ENCODE measurements at places on chromosomes 12 and 14.

- DNase-seq: no peak
Measured at GRCh38 chr12:55675666-55676065, 32.0 kb downstream of the ITGA7 start.

- DNase-seq: peak; percentile 13
Measured at GRCh38 chr12:46303039-46303666, 34.3 kb upstream of the SLC38A1 start.

DNA sequence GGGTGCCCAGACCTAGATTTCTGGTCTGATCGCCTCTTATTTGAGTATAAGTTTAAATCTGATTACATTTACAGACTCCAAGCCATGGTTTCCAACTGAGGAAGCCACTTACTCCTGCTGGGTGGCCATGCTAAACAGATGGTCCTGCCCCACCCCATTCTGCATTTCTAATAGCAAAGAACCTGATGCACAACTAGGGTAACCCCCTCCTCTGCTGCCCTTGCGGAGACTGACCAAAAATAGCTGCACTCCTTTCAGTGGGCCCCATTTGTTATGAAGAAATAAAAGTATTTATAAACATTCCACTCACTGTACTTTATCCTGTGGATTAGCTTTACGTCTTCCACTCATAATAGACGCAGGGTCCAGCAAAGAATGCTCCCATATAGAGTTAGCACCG is 6.8 kb downstream of the GIT2 start:
- no peak for DNase-seq

- DNase-seq: no peak
Measured at GRCh38 chr12:122282061-122282460, 15.8 kb upstream of the VPS33A start.

GRCh38 chr12:132530447-132530846 is 40.5 kb downstream of the FBRSL1 start:
- DNase-seq: no peak

GRCh38 chr14:100779691-100780080 is 46.2 kb upstream of the MEG3 start:
- DNase-seq: no peak

DNA sequence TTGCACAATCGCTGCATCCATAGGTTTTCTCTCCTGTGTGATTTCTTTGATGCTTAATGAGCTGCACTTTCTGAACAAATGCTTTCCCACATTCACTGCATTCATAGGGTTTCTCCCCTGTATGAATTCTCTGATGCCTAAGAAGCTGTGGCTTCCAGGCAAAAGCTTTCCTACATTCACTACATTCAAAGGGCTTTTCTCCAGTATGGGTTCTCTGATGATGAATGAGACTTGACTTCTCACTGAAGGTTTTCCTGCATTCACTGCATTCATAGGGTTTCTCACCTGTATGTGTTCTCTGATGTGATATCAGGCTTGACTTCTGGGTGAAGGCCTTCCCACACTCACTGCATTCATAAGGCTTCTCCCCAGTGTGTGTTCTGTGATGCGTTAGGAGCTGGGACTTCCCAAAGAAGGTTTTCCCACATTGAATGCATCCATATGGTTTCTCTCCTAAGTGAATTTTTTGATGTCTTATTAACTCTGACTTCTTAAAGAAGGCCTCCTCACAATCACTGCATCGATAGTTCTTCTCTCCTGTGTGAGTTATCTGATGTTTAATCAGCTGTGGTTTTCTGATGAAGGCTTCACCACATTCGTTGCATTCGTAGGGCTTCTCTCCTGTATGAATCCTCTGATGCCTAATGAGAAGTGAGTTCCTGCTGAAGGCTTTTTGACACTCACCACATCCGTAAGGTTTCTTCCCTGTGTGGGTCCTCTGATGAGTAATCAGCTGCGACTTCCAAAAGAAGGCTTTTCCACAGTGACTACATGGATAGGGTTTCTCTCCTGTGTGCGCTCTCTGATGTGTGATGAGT is 30.3 kb downstream of the ZNF605 start:
- DNase-seq: no peak

- DNase-seq: no peak
Measured at GRCh38 chr14:56524971-56525677, 54.5 kb upstream of the TMEM260 start.

DNA sequence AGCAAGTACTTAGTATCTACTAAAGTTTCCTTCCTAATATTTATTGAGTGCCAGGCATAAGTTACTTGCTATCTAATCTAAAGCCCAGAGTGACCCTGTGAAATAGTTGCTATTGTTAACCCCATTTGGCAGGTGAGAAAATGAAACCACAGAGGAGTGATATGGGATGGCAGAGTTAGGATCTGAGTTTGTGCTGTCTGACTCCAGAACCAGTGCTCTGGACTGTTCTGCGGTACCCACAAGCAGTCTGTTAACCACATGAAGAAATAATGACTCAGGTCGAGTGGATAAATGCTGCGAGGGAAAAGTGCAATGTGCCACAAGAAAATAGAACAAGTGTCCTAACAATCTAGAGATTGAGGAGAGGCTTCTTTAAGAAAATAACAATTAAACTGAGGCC is 60.7 kb upstream of the GZMB start:
- DNase-seq: no peak

- DNase-seq: no peak
Measured at GRCh38 chr14:84442521-84442920, 1087.4 kb upstream of the FLRT2 start.

DNA sequence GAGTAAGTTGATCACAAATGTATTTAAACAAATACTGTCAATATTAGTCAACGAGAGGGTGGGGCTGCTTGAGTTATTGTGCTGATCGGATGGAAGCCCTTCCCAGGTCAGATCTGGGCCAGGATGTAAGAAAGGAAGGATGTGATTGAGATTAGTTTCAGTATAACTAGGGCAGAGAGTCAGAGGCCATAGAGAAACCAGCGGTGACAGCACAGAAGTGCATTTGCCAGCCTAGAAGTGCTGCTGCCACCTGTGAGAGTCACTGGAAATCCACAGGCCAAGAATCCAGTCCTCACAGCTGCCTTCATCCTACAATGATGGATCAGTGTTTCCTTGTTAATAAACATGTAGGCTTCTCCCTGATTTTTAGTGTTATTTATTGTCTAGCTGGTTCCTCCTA is 9.8 kb upstream of the FERMT2 start:
- DNase-seq: no peak

GRCh38 chr14:76927971-76928700 is 100.4 kb downstream of the IRF2BPL start:
- DNase-seq: no peak

GRCh38 chr14:105021656-105022275 is 883 bp upstream of the CDCA4 start:
- DNase-seq: peak; percentile 60

Data from NCI-H2107 (cell line).